NCI-H2029 treated with DMSO at 0.1 percent for 48 hours (cell line): ENCODE measurements at places on chromosomes 13 and 19.
A peak's percentile ranks its signal among the peaks of the same experiment; 100 is the strongest.

DNA sequence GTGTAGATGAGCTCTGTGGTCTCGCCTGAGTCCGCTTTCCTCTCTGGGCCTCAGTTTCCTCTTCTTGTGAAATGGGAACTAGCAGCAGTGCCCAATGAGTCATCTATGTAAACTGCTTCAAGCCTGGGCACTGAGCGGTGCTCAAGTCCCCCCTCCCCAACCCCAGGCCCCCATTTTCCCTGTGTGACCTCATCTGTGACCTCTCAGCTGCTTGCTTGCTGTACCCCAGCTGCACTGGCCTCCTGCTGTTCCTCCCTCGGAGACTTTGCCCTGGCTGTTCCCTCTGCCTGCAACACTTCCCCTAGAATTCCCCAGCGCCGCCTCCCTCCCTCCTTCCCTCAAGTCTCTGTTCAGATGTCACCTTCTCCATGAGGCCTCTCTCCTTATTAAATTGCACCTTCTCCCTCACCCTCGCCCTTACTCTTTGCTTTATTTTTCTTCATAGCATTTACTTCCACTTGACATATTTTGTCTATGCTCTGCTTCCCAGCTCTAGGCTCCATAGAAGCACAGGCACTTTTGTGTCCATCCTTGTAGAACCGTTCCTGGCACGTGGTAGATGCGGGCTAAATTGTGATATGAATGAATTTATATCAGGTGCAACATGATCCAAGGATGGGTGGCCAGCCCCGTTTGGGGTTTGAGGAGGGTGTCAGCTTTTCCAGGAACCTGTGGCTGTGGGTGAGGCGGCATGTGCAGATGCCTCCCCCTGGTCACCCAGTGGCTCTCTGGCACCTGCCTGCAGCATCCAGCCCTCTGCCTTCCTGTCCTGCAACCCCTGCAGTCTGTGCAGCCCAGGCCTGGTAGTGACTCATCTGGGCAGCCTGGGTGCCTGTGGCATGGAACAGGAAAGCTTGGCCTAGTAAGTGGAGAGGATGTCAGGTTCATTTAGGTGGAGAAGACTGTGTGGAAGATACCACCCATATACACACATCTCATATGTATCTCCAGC lies 26.3 kb downstream of the SIPA1L3 start:
- DNase-seq, result peak; percentile 48

GRCh38 chr13:41054919-41055619 lies 6.2 kb upstream of the WBP4 start:
- DNase-seq, result no peak

DNA sequence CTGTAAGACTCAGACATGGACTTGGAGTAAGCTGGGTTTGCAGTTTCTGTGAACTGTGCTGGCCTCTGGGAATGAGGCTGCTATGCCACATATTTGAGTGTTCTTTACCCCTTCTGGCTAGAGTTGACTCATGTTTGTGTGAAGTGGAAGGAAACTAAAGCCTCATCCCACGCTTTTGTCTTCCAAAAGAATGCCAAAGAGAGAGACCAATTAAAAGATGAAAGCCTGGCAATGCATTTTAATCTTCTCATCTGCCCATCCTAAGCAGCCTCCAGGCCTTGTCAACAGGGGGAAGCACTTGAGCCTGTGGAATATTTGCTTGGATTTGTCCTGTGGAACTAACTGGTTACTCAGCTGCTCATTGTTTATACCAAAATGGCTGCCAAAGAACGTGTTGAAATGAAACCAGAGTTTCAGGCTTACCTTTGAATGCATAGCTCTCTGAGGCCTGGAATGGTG lies 49.1 kb downstream of the LMO7 start:
- peak; percentile 61 for DNase-seq

DNA sequence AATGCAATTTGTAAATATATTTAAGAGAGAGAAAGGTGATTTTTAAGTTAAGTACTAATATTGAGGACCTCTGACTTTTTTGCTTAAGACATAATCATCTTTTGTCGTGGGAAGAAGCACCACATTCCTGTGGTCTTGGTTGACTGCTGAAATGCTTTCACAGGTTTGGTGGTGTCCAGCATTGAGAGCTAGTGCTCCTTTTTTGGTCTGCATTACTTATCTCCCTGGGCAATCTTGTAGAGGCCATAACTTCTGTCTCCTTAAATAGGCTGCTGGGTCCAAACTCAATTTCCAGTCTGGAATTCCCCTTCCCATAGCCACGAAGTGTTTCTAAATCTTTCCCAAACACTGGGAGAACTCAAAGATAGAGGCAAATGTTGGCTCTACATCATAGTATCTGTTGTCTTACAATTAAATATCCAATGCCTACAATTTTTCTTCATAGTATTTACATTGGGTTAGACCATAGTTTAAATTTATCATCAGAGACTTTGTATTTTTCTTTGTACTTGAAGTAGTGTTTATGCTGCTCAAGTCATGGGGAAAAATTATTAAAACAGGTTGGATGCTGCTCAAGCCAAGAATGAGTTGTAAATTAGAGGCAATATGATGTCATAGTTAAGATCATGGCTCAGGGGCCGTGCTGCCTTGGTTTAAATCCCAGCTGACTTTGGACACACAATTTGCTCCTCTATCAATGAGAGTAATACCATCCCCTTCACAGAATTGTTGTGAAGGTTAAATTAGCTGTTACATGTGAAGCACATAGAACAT lies 105.6 kb downstream of the POSTN start:
- DNase-seq, result no peak

GRCh38 chr13:23876265-23876664 lies 12.9 kb downstream of the MIPEP start:
- DNase-seq, result no peak

DNA sequence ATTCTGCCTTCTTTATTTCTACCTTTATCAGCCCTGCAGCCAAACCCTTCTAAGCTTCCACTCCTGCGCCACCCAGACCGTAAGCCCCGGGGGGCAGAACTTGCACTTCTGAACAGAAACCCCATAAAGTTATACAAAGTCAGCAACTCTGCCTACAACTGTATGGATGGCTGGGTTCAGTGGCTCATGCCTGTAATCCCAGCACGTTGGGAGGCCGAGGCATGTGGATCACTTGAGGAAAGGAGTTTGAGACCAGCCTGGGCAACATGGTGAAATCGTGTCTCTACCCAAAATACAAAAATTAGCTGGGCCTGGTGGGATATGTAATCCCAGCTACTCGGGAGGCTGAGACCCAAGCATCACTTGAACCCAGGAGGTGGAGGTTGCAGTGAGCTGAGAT lies 10.4 kb downstream of the RANBP3 start:
- DNase-seq, result no peak

DNA sequence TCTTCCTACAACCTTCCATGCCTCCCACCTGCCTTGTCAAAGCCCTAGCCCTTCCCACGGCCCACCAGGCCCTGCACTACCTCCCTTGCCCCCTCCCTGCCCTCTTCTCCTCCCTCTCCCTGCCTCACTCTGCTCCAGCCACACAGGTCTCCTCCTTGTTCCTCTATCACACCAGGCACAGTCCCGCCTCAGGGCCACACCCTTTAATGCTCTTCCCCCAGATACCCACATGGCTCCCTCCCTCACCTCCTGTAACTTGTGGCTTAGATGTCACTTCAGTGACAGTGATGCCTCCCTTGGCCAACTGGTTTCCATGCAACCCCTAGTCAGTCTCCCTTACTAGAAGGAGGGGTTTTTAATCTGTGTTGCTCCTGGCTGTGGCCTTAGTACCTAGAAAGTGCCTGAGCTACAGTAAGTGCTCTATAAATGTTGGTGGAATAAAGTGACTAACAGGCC lies 1.3 kb downstream of the SIRT6 start:
- no peak for DNase-seq

- DNase-seq, result no peak
Measured at GRCh38 chr13:60139272-60139671, 24.5 kb downstream of the DIAPH3 start.

- DNase-seq, result no peak
Measured at GRCh38 chr13:41059456-41060081, 1.7 kb upstream of the WBP4 start.

DNA sequence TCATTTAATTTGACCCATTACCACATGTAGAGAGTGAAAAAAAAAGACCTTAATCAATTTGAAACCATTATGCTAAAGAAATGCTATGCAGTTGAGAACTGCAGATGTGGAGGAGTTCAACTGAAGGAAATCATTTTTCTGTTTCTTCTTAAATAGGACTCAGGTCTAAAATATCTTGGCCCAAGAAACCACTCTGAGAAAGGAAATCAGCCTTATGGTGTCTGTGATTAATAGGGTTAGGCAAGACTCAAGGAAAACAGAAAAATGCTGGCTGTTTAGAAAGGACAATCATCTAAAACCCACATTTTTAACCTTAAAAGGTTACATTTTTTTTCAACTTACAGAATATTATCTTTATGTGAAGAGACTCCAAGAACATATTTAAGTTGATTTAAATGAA lies 1.9 kb upstream of the SLITRK1 start:
- no peak for DNase-seq

- peak; percentile 81 for DNase-seq
Measured at GRCh38 chr19:21463449-21464105, 41.8 kb upstream of the ZNF429 start.

DNA sequence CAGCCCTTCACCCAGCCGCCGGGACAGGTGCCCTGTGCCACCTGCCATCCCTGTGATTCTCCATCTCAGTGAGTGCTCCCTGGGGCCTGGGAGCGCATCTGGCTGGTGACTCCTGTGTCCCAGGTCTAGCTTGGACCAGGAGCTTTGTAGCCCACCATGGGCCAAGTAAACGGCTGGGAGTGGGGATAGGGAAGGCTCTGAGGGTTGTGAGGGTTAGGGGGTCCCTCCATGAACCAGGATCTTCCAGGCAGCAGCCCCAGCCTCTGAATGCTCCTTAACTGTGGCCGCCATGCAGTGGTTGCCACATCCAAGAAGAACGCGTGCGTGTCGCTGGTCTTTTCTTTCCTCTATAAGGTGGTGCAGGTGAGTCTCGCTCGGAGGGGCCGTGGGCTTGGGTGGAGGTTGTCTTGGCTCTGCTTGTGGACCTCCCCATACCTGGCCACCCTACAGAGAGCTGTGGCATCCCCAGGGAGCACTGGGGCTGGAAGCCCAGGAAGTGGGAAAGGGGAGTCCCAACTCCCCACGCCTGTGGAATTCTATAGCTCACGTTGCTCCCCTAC lies 8.4 kb downstream of the AP1M1 start:
- DNase-seq, result no peak

DNA sequence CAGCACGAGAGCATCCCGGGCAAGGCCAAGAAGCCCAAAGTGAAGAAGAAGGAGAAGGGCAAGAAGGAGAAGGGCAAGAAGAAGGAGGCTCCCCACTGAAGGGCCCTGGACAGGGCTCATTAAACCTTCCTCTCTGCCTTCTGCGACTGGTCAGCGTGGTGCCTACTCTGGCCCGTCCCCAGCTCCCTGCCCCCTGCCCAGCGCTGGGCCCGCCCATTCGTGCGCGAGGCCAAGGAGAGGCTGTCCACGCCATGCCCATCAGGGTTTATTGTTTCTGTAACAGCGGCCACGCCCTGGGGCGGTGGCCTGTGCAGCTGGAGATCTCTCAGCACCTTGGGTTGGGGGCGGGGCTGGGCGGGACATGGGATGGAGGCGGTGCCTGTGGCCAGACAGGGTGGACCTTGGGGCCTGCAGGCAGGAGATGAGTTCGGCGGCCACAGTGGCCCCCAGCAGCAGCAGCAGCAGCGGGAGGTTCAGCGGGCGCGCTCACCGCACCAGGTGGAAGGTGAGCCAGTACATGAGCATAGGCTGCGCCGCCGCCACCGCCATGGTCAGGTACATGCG lies 897 bp downstream of the C19orf33 start:
- peak; percentile 31 for DNase-seq

DNA sequence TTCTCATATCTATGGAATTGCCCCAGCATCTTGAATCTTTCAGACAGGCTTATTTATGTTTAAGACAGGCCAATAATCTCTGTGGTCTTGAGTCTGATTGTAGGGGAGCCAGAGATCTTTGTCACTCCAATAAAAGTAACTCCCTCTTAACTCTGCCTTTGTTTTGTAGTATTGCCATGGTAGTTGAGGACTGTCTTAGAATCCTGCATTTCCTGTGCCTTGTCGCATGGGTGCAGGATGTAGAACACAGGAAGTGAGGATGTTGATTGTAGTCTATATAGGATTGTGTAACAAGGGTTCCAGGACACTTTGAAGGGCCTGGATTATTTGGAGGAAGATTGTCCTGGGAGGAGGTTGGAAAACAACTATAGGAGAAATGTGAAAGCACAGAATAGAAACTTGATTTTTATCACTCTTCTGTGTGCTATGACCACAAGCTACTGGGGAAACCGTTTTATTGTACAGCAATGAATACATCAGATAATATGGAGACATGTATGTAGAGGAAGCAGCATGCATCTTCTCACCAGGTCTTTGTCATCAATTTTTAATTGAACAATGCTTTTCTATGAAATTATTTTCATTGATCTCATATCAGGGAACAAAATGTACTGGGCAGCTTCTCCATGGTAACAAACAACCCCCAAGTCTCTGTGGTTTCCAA lies 411.7 kb downstream of the FGF9 start:
- no peak for DNase-seq

DNA sequence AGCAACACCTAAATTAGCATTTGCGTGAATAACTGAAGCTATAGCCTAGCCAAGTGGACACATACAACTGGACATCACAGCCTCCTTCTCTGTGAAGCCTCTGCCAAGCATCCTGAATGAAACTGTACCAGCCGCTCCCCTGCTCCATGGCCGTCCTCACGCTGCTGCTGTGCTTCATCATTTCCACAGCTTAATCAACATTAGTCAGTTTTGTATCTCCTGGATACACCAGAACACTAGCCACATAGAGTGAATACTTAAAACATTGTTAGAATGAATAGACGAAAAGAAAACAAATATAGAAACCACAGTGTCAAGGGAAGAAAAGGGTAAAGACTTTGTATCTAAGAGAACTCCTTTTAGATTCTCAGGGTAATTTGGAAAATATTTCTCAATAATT lies 1526.9 kb downstream of the EFNB2 start:
- no peak for DNase-seq
